ENCODE measurements at places on chromosomes 11 and 22.

GRCh38 chr22:30089655-30089974 lies 9.4 kb downstream of the HORMAD2 start:
- DNase-seq = no peak

DNA sequence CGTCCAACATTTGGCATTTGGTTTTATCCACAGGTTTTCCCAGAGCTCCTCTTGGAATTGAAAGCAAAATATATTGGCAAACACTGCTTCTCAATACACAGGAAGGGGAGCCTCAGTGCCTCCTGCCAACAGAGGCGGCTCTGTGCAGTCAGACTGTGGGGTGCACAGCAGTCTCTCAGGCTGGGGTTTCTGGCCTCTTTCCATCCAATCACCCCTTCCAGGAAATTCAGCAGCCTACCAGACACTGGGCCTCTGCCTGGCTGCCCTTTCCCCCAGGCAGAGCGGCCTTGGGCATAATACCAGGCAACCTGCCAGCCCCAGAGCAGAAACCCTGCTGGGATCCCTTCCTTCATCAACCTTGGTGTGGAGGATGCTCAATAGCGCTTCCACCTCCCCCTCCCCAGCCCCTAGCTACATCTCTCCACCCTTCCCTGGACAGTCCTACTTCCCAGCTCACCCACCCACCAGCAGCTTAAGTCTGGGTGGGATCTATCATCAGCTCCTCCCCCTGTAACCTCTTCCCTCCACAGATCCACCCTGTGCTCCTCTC lies 17.8 kb upstream of the RAPSN start:
- DNase-seq = no peak

- no peak for DNase-seq
Measured at GRCh38 chr11:123065621-123066020, 3.7 kb upstream of the HSPA8 start.

GRCh38 chr22:48778308-48779195 lies 1049.1 kb downstream of the BRD1 start:
- no peak for DNase-seq

GRCh38 chr11:112320668-112321067 lies 60.0 kb upstream of the PLET1 start:
- DNase-seq = no peak

DNA sequence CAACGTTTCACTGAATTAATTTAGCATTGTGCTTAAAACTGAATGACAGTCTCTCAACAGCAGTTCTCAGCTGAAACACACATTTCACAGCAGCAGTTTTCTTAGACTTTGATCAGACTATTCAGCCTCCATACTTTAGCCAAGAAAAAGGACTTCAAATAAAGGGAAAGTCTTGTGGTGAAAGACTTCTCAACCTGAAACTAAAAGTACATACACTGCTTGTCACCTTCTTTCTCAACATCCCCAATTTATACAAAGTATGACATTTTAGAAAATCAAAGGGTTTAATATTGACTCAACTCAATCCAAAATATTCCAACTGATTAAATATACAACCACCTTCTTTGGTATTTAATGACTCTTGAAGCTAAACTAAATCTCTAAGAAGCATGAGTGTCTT lies 419.0 kb downstream of the LRRC4C start:
- no peak for DNase-seq

GRCh38 chr11:561148-562003 lies 606 bp downstream of the RASSF7 start:
- no peak for DNase-seq

DNA sequence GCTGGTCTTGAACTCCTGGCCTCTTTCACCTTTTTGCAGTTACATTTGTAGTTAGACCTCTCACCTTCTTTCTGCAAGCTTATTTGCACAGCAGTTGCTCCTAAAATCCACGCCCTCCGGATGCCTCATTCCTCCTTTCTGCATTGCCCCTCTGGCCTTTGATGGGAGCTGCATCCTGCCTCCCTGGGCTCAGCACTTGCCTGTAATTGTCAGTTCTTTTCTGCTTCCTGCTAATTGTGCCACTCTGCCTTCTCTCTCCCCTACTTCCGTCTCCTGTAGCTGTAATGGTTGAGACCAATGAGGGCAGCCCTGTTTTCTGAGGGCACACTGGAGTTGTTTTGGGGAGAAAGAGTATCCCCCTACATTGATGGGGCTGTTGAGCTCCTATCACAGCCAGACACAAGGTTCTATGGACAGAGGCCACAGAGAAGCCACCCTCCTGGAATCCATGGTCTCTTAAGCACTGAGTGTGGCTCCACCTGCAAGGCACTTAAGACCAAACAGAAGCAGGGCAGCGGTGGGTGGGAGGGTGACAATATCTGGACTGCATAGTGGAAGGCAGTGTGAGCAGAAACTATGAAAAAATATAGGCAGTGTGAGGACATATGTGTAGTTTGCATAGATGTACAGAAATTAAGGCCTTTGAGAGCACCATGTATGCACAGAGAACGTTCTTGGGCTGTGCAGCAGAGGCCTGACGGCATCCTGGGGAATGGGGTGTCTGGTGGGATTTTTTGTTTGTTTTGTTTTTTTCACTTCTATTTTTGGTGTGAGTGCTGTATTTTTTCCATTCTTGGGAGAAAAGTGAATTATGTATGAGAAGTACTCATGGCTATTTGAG lies 30.5 kb downstream of the YDJC start:
- no peak for DNase-seq

DNA sequence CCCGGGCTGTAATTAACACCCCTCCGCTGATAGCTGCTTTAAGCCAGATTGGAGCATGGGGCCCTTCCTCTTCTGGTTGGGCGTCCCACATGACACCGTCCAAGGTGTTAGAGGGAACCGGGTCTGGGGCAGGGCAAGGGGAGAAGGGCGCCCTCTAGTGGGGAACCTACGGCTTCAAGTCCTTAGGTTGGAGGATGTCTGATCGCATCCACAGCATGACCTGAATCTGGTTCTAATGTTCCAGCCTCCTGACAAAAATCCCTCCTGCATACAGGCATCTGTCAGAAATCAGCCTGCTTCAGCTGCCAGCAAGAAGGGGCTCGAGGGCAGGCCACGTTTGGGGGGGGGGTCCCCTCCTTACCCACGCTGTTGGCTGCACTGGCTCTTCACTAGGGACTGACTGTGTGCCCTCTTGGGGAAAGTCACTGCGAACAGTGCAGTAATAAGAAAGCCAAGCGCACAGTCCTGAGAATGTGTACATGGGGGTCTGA lies 94.2 kb upstream of the TBCEL start:
- peak; percentile 30 for DNase-seq

DNA sequence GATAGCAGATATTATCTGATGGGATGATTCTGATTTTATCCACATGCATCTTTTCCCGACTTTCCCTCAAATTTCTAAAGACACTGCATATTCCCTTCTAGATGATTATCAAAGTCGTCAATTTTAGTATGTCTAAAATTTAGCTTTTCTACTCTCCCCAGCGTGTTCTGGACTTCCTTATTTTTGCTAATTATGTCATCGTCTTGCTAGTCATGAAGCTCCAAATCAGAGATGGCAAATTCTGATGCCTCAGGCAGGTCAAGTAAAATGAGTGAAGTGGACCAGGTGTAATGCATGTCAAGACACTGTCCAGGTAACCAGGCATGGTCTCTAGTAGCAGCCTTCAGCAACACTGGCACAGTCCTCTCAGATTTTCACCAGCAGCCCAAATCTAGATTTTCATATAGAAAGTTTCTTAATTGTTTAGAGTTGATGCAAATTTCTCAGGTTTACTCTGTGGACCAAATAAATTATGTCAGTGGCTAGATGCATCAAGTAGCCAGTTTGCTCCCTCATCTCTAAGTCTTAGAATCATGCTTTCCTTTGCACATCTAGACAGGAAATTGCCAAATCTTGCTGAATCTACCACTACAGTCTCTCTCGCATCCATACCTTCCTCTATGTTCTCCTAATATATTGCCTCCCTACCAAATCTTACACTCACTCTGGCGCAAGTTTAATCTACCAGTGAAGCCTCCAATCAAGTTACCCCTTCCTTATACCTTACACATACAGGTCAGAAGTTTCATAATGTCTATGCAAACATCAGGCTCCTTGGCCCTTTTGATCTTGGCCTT lies 10.6 kb downstream of the HSD17B12 start:
- DNase-seq = no peak

GRCh38 chr11:34143048-34143447 lies 37.6 kb downstream of the NAT10 start:
- DNase-seq = no peak

- no peak for DNase-seq
Measured at GRCh38 chr22:46792841-46793261, 30.4 kb downstream of the TBC1D22A start.

DNA sequence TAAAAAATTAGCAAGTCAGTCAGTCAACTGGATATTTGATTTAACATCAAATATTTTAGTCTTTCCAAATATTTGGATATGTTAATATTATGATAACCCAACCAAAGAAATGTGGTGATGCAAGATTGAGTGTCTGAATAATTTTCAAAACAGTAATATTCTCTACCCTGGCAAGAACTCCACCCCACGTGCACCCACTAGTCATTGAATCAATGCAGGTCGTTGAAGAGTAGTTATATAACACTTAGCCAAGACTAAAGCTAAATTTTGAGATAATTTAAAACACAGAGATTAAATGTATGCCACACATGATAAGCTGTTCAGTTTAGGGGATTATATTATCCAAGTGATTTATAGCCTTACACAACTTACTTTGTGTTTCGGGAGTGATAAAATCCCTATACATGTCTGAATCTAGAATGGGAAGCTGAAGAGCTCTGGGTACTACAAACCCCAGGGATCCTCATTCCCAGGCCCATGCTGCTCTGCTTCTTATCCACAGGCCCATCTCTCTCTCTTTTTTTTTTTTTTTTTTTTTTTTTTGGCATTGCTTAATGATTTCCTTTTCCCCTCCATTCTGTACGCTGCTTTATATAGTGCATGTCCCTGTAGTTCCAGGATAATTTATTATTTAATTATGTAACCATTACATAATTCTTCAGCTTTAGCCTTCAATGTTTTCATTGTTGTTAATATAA lies 392.9 kb downstream of the NTM start:
- DNase-seq = no peak

GRCh38 chr11:129917231-129917630 lies 21.9 kb upstream of the NFRKB start:
- no peak for DNase-seq

DNA sequence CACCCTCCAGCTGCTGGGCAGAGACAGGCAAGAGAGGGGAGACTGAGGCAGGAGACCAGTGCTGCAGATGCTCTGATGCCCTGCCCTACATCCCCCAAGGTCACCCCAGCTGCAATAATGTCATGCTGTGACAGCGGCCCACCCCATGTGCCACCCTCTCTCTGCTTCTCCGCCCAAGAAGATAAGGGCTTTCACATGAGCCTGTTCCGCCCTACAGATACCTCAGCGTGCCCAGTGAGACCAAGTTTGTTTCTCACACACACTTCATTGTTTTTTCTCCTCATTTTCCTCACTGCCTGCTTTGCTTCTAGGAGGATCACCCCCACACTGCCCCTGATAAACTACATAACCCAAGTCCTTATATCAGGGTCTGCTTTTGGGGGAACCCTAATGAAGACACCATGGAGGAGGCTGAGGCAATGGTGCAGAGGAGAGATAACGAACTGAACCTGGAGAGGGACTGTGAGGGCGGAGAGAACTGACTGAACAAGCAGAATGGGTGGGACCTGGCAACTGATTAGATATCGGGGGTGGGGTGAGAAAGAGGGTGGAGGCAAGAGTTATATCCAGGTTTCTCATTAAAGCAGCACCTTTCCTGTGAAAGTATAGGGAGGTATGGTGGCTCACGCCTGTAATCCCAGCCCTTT lies 37.5 kb upstream of the TSKU start:
- DNase-seq = no peak

DNA sequence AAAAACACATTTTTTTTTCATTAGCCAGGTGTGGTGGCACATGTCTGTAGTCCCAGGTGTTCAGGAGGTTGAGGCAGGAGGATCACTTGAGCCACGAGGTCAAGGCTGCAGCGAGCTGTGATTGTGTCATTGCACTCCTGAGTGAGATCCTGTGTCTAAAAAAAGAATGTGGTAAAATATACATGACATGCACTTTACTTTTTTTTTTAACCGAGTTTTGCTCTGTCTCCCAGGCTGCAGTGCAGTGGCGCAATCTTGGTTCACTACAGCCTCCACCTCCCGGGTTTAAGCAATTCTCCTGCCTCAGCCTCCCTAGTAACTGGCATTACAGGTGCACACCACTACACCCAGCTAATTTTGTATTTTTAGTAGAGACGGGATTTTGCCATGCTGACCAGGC lies 22.5 kb upstream of the CLDN5 start:
- DNase-seq = no peak

DNA sequence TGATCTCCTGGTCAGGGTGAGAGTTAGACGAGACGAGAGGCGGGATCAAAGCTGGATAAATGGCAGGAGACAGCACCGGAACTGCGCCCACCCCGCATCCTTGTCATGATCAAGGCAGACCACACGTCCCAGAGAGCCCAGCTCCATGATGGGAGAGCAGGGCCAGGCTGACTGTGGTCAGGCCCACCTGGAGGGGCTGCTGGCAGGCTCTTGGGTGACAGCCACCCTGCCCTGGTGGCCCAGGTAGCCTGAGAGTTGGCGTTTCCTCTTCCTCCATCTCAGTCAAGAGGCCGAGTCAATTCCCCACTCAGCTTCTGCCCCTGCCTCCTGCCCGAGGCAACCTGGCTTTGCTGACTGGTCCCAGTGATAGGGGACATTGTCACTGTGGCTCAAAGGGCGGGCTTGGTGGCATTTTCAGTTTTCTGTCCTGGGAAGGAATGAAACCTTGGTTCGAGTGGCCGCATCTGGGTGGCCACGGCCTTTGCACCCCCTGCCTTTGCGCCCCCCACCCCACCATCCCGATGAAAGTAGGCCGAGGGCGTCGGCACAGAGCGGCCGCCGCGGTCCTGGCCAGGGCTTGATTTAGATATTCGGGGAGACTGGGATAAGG lies 60.8 kb upstream of the PPARA start:
- no peak for DNase-seq

- no peak for DNase-seq
Measured at GRCh38 chr11:90241414-90241813, 18.6 kb upstream of the CHORDC1 start.

- no peak for DNase-seq
Measured at GRCh38 chr11:28347371-28347770, 239.2 kb downstream of the METTL15 start.

GRCh38 chr11:10573556-10573955 lies 5.1 kb upstream of the LYVE1 start:
- no peak for DNase-seq

- DNase-seq = no peak
Measured at GRCh38 chr11:66420671-66421476, at the start of gene NPAS4. TSS of gene NPAS4 (plus strand) at chr11:66421035. CDS start at chr11:66421180, 145 bp downstream.

DNA sequence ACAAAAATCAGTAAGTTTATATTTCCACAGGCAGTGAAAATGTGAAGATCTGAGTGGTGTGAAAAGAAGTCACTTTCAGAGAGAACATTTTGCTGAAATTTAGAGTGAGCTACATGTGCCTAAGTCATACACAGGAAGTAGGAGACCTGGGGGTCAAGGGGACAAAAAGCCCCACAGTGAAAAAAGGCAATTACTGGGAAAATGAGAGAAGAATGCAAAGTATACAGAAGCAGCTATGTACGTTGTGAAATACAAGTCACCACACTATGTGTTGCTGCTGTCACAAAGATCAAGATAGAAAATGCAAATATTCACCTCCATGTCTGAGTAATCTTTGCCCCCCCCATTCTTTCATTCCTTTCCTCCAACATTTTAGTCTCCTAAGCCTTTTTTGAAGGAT lies 21.6 kb upstream of the SESN3 start:
- no peak for DNase-seq

- no peak for DNase-seq
Measured at GRCh38 chr11:75326439-75326810, 25.0 kb downstream of the ARRB1 start.
